ENCODE measurements at places on chromosomes 16 and 17.

DNA sequence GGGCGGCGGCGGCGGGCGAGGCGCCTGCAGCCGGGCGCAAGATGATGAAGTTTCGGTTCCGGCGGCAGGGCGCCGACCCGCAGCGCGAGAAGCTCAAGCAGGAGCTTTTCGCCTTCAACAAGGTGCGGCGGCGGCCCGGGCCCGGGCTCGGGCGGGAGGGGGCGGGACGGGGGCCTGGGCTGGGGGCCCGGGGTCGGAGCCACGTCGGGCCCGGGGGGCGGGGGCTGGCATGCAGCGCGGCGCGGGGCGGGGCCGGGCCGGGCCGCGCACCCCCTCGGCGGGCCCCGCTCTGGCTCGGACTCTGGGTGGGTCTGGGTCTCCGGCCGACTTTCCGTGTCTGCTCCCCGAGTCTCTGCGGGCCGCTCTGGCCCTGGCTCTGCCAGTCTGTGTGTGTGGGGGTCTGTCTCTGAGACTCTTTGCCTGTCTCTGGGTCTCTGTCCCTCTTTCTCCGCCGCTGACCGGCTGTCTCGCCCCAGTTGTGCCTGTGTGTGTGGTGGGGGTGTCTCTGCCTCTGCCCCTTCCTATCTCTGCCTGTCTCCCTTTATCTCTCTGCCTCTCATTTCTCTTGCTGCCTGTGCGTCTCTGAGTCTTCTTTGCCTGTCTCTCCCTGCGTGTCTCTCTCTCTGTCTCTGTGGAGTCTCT lies 328 bp downstream of the LLGL1 start:
- no peak for DNase-seq

- DNase-seq, result no peak
Measured at GRCh38 chr16:87703835-87704375, 61.9 kb downstream of the KLHDC4 start.

DNA sequence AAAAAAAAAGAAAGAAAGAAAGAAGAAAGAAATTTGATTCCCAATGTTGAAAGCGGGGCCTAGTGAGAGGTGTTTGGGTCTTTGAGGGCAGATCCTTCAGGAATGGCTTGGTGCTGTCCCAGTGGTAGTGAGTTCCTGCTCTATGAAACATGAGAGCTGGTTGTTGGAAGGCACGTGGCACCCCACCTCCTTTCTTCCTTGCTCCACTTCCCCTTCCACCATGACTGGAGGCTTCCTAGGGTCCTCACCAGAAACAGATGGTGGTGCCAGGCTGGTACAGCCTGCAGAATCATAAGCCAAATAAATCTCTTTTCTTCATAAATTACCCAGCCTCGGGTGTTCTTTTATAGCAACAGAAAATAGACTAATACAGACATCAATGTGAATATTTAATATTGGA lies 147.3 kb upstream of the KCNJ18 start:
- DNase-seq, result no peak

DNA sequence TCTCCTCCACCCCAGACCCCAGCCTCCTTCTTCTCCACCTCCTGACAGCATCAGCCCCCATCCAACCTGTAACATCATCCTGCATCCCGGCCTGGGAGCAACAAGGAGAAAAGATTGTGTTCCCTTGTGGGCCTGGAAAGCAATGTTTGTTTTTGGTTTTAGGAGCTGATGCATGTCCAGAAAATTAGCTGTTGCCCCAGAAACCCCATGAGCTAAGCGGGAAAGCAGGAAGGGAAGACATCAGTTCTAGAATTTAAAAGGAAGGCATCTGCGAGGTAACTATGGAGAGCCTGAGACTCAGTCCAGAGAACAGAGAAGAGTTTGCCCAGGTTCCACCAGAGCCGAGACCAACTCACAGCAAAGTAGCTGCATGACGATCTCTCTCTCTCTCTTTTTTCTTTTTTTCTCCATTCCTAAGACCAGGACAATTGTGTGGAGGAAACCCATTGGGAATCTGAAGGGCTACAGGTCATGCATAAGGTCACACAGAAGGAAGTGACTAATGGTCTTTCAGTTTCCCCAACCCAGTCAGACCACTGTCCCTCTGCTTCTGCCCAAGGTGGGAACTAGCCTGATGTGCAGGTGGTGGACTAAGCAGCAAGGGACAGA lies 124.4 kb downstream of the SLC39A11 start:
- no peak for DNase-seq

DNA sequence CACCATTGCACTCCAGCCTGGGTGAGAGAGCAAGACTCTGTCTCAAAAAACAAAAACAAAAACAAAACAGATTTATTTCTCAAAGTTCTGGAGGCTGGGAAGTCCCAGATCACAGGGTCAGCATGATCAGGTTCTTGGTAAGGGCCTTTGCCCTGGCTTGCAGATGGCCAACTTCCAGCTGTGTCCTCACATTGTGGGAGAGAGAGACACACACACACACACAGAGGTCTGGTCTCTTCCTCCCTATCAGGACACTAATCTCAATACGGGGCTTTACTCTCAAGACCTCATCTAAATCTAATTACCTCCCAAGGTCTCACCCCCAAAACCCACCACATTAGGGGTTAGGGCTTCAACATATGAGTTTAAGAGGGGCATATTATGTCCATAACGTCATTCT lies 26.4 kb upstream of the TAOK1 start:
- DNase-seq, result no peak

DNA sequence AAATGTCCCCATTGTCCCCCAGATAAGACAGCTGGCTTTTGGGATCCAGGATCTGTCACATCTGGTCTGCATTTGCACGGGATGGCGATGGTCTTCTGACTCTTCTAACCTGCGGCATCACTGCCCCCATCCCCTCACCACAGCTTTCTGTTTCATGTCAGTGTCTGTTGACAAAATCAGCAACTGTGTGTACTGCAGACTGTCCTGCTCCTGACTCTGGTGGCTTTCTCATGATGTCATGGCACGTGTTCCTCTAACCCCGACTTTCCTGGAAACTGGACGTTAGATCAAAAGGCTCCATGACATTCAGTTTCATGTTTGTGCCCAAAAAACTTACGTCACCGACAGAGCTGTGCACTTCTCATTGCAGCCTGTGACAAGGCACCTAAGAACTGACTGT lies 30.1 kb upstream of the CPNE2 start:
- DNase-seq, result no peak

GRCh38 chr17:58626905-58627304 lies 64.9 kb downstream of the TEX14 start:
- no peak for DNase-seq

Measured in globus pallidus (tissue), 1 donor.